ENCODE measurements at places on chromosomes 3 and 15. TPM values are rescaled to one million over a fixed set of nuclear protein-coding genes. Genes with fewer than 3 reads are reported as not detected.

Gene KBTBD13
- total RNA-seq, result 0.05 TPM

Gene CEMIP
- total RNA-seq, result 0.57 TPM

GRCh38 chr15:71443538-71443937 is 328.3 kb downstream of the THSD4 start:
- peak; percentile 72 for DNase-seq
- peak overlapping the region; percentile 18 for H3K27ac ChIP-seq

Gene SUSD5
- total RNA-seq, result 1.6 TPM

Gene GPR62
- total RNA-seq, result 0.46 TPM

DNA sequence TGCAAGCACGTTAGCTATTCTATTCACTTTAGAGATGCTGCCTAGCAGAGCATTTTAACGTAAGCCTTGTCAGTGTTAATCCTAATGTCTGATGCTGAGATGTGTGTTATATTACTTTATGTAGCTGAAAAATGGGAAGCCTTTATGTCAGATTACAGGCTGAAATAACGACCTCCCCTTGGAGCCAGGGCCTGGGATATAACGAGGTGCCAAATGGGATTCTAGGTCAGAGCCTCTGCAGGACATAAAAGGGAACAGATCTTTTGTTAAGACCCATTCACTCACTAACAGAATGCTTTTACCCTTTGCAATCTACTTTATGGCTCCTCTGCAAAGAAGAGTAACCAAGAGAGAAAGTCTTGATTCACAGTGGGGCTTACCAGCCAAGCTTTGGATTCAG is 815.5 kb upstream of the CFAP20DC start:
- H3K27me3 ChIP-seq, result no peaks in the 10 kb centered on the region
- no peaks in the 10 kb centered on the region for H3K4me1 ChIP-seq
- no peak overlapping the region for H3K4me3 ChIP-seq
- H3K27ac ChIP-seq, result no peak overlapping the region
- peaks cover 9% of the 10 kb centered on the region for H3K36me3 ChIP-seq

Gene PGBD4
- 1.1 TPM for total RNA-seq

- H3K27me3 ChIP-seq, result no peaks in the 10 kb centered on the region
- H3K4me1 ChIP-seq, result peaks cover 92% of the 10 kb centered on the region
- no peak overlapping the region for H3K27ac ChIP-seq
- H3K36me3 ChIP-seq, result peaks cover 2% of the 10 kb centered on the region
Observed at GRCh38 chr15:31364301-31365031, 37.8 kb downstream of the KLF13 start.

Gene CDHR4
- total RNA-seq, result 0.17 TPM
